ENCODE measurements at places on chromosomes 7 and 10.

DNA sequence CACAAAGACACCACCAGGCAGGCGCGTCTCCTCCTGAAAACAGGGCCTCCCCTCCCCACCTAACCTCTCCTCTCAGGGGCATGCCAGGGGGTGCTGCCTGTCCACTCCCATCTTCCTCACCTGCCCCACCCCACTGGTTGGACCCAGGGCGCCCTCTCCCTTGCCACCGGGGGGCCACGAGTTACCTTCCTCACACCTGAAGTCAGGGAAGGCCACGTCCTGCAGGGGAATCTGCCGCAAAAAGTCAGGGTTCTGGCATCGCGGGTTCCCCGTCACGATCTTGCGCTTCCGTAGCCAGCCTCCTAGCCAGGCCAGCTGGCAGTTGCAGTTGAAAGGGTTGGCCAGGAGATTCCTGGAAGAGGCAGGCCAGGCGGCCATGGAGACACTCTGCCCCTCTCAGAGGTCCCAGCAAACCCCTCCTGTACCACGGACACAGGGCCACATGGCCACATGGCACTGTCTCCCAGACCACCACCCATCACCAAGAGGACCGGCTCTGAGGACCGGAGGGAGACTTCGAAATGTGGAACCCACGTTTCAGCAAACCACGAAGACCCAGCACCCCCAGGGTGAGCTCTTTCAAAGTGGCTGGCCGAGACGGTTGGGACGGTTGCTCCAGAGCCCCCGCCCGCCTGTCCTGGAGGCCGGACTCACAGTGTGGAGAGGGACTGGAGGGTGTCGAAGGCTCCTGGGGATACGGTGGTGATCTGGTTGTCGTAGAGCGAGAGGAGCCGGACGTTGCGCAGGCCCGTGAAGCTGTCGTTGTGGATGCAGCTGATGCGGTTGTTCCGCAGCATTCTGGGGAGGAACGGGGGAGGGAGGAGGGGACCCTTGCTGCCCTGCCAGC is 142.8 kb downstream of the SLIT1 start:
- no peak for DNase-seq

- no peak for DNase-seq
Observed at GRCh38 chr7:4809091-4809591, 33.7 kb downstream of the AP5Z1 start.

DNA sequence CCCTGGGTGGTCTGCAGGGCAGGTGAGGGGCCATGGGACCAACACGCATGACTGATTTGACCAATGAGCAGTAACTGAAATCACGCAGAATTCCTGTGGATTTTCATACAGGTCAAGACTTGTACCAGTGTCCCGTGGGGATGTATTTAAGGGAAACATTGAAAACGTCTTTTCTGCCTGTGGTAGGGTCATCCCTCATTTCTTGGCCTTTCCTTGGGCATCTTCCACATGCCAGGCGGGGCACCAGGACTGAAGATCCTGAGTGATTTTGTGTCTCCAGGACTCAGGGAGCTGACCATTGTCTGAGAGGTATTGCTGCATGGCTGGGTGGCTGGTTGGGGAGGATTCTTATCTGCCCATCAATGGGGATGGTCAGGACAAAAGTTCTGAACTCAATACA is 289.0 kb downstream of the GLRX3 start:
- DNase-seq: no peak

DNA sequence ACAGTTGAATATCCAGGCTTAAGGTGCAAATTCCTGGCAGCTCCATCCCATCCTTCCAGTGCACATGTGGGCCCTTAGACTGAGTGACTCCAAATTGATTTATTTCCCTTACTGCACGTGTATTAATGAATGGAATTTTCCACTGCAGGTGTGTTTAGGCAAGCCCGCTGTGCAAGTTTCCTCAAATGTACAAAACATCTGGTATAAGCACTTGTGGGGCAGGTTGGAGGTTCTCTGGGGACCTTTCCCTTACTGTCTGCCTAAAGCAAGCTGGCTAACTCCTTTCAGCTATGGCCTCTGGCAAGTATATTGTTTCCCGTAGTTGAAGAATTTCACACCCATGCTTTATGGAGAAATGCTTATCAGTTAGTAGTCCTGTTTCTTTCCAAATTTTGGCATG is 25.3 kb upstream of the GIMAP6 start:
- DNase-seq: no peak

DNA sequence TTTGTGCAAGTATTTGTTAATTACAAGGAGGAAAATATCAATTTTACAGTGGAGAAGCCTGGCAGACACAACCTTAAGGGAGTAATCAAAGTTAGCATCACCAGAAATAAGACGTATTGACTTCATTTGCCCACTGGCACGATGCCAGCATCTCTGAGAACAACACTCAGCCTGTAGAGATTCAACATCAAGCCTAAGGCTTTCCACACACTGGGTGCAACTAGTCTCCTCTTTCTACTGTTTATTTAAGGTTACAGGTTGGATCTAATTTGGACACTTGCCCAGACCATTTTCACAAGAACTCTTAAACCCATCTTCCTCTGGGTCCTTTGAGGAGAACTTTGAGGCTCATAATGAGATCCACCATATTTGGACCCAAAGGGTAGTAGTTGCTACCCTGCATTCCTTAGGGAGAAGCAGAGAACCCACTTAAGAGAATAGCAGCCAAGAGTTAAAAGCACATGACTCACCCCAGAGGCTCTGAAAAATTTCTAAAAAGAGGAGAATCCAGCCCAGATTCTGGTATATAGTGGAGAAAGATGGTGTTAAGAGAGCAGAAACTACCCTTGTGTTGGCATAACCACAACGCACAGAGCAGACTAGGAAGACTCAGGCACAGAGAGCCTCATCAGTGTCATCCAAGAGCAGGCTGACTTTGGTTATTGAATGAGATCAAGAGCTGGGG is 97.3 kb downstream of the CCDC71L start:
- DNase-seq: no peak

All from testis (tissue), 5 donors.